ENCODE measurements at places on chromosomes 12 and 14.
A peak's percentile ranks its signal among the peaks of the same experiment; 100 is the strongest.

GRCh38 chr12:65189028-65189718 lies 19.8 kb downstream of the LEMD3 start:
- no peak for DNase-seq

DNA sequence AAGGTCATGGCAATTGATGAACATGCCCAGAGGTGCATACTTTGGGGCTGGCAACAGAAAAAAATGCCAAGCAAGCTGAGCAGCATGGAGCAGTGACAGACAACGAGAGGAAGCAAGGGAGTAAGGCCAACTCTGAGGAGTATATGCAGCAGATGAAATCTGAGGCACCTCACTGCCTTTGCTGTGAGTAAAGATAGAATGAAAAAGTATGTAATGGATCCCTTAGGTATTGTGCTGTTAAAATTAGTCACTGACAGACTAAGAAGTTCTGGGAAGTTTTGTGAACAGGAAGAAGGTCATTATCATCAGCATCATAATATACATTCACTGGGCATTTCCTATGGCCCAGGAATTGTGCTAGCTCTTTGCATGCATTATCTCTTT lies 269.9 kb downstream of the DUSP6 start:
- no peak for DNase-seq

GRCh38 chr12:20482491-20483054 lies 114.2 kb downstream of the PDE3A start:
- DNase-seq, result no peak

- no peak for DNase-seq
Observed at GRCh38 chr12:40688085-40688725, 4.0 kb upstream of the CNTN1 start.

DNA sequence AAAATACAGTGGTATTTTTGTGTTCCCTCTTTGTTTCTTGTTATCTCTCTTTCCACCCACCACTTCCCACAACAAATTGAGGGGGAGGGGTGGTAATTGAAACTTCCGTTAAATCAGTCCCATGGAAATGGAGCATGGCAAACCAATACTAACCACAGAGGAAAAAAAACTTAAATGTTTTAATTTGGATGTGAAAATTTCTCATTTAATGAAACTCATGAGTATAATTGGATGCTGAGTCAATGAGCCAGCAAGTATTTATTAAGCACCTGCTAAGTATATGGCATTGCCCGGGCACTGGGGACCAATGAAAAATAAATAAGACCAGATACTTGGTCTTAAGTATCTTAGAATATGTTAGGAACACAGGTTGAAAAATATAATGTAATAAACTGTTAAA lies 147.5 kb downstream of the KCNH5 start:
- DNase-seq, result no peak

- no peak for DNase-seq
Observed at GRCh38 chr14:96905065-96905464, 107.9 kb downstream of the VRK1 start.

- DNase-seq, result no peak
Observed at GRCh38 chr14:92507174-92507768, 6.3 kb upstream of the RIN3 start.

GRCh38 chr12:103965255-103965589 lies 450 bp upstream of the TDG start:
- DNase-seq, result no peak

GRCh38 chr12:8823565-8824300 lies 1.3 kb downstream of the A2ML1 start:
- DNase-seq, result no peak

GRCh38 chr14:20683891-20684661 lies at the start of gene RNASE4:
TSS of gene RNASE4 (plus strand) at chr14:20684560. CDS start at chr14:20699372, 14,812 bp downstream.
- DNase-seq, result peak; percentile 63

- DNase-seq, result no peak
Observed at GRCh38 chr12:76618031-76618430, 58.5 kb upstream of the OSBPL8 start.

DNA sequence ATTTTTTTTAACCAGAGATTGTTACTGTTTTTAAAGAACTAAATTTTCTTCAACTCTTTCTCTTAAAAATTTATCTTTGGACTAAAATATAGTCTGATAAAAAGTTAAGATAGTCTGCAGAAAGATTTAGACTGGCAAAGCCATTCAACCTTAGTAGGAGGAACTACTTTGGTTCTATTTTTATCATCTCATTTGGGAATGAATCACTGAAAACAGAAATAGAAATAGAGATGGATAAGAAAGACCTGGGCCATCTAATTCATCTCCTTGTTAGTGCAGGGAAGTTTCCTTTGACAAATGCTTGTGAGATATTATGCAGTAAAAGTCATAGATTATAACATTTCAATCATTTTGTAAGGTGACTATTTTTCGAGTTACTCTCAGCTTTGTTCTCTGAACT lies 263.2 kb upstream of the NPAS3 start:
- DNase-seq, result no peak

DNA sequence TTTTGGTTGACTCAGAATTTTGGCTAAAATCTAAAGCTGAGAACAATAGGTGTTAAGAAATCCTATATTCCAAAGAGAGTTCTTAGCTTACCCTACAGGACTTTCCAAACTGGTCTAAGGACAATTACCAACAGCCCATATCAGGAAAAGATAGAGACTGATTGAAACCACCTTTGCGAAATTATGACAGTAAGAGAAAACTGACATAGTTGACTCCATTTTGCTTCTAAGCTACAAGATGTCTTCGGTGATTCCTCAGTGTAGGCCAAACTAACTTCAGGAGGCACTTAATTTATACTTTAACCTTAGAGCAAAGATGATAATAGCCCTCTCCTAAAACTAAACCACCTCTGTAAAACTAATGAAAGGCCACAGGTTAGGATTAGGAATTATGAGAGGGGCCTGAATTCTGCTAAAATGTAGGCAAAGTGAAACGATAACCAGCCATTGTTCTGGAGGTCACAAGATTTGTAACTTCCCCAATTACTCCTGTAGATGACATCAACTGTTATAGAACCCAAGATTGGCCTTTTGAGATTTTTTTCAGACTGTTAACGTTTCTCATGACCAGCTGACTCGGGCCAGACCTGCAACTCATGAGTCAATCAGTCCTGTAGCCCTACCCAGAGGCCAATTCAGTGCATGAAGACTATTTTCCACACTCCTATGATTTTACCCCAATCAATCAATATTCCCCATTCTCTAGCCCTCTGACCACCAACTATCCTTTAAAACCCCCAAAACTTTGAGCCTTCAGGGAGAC lies 43.0 kb downstream of the KLRG1 start:
- DNase-seq, result no peak

DNA sequence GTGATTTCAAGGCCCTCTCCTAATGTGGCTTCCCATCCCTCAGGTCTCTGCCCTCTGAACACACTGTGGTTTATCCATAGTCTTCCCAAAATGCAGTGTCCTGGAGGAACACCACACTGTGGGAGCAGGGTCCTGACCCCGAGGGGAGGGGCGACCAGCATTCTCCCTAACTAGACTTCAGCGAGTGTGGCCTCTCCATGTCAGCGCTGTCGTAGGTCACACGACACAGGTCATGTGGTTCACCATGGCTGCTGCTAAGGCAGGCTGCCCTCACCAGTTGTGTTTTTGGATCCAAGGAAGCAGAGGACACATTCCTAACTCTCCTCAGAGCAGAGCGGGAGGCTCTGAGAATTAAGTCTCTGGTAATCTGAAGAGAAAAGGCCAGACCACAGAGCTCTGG lies 50.5 kb downstream of the SSH1 start:
- no peak for DNase-seq

DNA sequence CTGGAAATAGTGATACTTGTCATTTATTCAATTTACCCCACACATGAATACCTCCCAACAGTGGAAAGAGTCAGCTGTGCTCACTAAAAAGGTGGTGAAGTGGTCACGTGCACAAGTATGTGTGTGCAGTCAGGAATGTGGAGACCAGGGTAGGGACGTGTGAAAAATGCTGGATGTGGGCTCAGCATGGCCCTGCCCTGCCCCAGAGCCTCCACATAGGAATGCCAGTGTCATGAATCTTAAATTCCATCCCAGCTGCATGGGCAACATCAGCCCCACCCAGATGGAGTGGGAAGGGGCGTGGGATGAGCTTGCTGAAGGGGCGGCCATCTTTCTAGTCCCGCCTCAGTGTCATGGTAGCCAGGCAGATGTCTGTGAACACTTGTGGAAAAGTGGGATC lies 87.7 kb downstream of the C12orf75 start:
- no peak for DNase-seq

DNA sequence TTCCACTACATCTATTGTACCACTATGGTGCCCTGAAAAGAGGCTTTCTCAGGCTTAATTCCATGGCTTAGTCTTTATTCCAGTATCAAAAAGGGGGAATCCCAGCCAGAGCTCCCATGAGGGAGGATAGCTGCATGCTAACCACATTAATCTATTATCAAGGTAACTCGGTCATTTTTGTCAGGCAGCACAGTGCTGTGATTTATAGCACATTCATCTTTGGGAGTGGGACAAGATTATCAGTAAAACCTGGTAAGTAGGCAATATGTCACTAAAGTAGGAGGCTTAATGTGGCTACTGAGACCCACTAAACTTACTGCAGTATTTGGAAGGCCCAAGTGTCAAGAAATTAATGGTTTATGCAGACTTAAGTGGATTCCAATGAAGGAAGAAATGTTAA lies 58.9 kb downstream of the DAD1 start:
- no peak for DNase-seq

- no peak for DNase-seq
Observed at GRCh38 chr14:53367644-53368026, 214.5 kb upstream of the DDHD1 start.

DNA sequence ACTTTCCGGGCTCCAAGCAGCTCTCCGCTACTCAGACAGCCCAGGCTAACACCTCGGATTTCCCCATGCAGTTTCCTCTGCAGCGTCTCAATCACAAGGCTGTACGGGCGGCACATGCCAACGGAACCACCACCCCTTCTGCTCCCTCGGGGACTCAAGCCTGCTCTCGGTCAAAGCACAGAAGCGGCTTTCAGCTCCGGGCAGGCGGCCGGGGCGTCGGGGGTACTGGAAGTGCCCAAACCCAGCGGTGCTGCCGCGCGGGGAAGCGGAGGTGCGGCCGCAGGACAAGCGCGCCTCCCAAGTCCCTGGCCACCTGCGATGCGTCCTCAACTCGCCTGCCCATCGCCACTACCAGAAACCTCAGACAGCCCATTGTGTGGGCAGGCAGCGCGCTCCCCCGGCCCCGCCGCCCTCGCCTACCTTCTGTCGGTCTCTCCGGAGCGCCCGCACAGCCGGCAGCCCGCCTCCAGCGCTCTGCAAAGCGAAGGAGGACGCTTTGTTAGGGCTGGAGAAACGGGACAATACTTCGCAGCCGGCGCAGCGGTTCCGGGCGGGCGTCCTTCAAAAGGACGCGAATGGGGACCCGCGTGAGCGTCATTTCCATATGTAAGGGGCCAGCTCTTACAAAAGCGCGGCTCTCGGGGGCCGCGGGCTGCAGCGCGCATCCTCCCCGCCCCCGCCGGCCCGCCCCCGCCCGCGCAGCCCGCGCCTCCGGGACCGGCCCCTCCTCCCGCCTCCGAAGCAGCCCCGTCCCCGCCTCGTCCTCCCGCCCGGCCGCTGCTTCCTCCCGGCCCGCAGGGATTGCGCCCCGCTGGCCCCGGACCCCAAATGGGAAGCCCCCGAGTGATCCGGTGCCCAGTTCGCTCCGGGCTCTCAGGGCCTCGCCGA lies 674 bp downstream of the NIN start:
- peak; percentile 27 for DNase-seq

- DNase-seq, result no peak
Observed at GRCh38 chr12:111773801-111774551, 7.2 kb downstream of the ALDH2 start.

- DNase-seq, result no peak
Observed at GRCh38 chr14:20498622-20499021, 6.7 kb upstream of the RNASE10 start.

DNA sequence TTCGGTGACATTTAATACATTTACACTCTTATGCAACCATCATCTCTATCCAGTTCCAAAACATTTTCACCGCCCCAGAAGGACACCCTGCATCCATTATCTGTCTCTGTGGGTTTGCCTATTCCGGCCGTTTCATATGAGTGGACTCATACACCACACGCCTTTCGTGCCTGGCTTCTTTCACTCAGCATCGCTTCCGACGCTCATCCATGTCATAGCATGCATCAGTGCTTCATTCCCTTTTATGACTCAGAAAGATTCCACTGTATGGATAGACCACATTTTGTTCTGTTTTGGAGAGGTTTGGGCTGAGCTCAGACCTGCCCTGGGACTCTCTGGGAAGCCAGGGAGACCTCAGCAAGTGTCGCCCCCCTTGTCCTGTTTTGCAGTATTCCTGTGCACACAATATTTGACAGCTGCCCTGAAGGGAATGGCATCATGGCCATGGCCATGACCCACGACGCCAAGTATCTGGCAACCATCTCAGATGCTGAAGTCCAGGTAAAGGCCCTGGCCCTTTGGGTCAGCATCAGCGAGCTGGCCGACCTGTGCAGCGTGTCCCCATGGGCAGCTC lies 23.8 kb downstream of the CFAP251 start:
- DNase-seq, result no peak

DNA sequence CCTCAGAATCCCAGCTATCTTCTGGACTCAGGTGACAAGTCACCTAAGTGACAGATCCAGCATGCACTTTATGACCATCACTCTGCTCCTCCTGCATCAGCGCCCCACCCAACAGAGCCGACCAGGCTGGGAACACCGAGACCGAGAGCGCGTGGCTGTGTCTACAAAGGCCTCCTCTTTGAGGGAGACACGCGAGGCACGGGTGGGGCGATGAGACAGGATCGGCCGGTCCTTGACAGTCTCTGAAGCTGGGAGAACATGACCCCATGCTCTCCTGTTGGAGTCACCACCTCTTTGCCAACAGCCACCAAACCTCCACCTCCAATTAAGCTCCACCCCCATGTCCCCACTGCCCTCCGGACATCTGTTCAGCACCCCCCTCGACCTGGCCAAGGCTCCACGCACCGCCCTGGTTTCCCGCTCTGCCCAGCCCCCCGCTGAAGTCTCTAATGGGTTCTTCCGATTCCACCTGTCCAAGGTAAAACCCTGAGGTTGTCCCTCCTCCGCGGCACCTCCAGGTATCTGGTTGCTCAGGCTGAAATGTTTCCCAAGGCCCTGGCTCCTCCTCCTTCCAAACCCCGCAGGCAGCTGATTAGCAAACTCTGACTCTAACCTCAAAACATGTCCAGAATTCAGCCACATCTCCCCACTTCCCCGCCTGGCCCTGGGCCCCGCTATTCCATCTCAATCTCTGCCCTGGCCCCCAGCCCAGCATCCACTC lies 31.5 kb downstream of the HSP90AA1 start:
- DNase-seq, result no peak

- no peak for DNase-seq
Observed at GRCh38 chr12:79252358-79253075, 387.9 kb downstream of the SYT1 start.

DNA sequence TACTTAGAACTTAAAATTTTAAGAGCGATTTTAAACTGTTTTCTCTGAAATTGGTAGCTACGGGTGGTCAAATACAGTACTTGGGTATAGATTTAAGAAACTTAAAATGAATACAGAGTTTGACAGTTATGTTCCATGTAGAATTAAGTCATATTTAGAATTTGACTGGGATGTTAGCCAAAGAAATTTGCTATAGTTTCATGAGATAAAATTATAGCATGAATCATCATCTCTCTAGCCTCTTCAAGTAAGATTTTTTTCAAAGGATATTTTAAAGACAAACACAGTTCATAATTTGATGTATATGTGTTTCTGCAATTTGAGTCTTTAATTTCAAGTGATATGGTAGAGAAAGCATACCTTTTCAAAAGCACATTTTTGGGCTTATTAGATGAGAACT lies 41.0 kb downstream of the ZCRB1 start:
- no peak for DNase-seq

Measured in activated CD8-positive, alpha-beta memory T cell treated with anti-CD3 and anti-CD28 coated beads for 4 hours (primary cell).